Fibroblast of villous mesenchyme (primary cell): ENCODE measurements at places on chromosomes 6 and 20. TPM values are rescaled to one million over a fixed set of nuclear protein-coding genes. Genes with fewer than 3 reads are reported as not detected.

ELMO2 gene
- total RNA-seq, result 45.4 and 48.4 TPM in 2 replicates

PTCHD4 gene
- total RNA-seq, result 4.2 and 4.7 TPM in 2 replicates

HLA-G gene
- total RNA-seq, result not detected in 2 replicates

DNA sequence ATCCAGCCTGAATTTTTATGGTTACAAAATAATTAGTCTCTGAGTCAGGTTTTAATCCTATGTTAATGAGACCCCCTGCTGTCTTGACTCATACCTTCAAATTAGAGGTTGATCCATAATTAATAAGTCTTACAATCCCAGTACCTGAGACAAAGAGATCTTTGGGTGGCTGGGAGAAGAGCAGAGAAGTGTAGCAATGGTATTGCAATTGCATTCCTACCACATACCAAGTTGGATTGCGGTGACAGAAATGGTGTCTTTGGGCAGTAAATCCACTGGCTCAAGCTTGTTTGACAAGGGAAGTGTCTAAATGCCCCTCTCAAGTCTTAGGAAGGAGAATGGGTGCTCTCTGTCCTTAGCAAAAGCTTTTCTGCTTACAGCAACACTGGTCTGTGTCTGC lies 150.4 kb downstream of the BTBD3 start:
- peak; percentile 19 for DNase-seq

- DNase-seq, result no peak
Observed at GRCh38 chr20:58808271-58809046, 42.2 kb downstream of the GNAS-AS1 start.

GRCh38 chr6:9623985-9624384 lies 790.9 kb downstream of the TFAP2A start:
- no peak for DNase-seq

DNA sequence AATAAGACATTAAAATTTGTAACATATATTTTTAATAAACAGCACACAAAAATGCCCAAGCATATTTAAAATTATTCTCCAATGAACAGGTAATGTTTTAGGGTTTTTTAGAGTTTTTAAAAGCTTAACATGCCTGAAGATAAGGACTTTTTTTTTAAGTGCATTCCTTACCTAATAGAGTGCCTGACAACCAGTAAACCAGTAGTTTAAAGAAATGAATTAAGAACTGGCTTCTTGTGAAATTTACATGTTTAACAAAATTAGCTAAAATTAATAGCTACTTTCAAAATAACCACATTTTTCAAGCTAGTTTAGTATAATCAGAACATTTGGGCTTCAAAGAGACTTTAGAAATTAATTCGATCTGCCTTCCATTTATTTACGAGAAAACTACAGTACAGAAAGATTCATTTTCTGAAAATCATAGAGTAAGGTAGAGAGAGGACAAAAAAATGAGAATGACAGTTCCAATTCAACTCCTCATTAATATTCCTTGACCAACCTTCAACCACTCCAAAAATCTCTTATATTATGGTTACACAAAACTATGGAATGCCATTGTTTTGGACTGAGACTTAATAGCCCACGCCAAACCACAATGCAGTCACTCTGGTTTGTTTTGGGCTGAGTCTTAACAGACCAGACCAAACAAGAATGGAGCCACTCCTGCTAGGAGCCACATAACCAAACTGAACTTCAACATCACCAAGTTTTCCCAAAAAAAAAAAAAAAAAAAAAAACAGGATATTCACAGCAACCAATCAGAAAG lies 5.7 kb upstream of the PLN start:
- DNase-seq, result no peak

GRCh38 chr20:1900321-1900801 lies 5.2 kb downstream of the SIRPA start:
- peak; percentile 72 for DNase-seq

- DNase-seq, result peak; percentile 44
Observed at GRCh38 chr20:35663516-35664465, 909 bp downstream of the CPNE1 start.

GRCh38 chr20:32697608-32698007 lies 23.9 kb upstream of the C20orf203 start:
- DNase-seq, result no peak

GRCh38 chr20:37075932-37076685 lies 19.7 kb downstream of the RBL1 start:
- peak; percentile 64 for DNase-seq
